Effector CD8-positive, alpha-beta T cell (primary cell): ENCODE measurements at places on chromosomes 11 and 22.

- no peak for DNase-seq
Observed at GRCh38 chr11:46277622-46278386, at the start of gene CREB3L1. Gene CREB3L1, plus strand, starts transcription at chr11:46277662. Its CDS starts 450 bp downstream, at chr11:46278112.

DNA sequence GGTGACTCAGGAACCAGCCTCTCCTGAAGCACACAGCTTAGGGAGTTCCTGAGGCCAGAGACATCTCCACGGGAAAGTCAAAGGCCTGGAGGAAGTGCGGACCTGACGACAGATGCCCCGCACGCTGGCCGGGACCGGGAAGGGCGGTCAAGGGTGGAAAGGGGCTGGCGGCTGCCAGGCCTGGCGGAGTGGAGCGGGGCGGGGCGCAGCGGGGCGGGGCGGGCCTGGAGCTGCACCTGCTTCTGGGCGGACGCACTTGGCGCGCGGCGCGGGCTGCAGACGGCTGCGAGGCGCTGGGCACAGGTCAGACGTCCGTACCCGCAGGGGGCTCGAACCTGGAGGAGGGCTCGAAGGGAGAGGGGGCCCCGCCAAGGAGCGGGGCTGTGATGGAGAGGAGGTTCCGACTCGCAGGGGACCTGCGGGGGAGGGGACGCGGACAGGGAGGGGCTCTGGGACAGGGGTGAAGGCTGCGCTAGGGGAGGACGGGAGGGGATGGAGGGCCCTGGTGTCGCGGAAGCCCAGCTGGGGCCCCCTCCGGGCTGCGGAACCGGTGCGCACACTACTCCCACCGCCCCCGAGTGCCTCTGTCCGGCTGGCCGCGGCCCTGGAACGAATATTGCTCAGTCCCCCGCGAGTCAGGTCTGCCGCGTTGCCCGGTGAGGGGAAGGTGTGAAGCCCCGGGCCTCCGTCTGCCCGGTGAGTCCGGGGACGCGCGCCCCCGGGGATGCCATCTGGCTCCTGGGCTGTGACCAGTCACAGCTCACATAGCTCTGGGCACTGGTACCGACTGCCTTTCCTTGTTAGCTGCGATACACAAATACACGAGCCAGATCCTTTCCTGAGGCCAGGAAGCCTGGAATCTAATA lies at the start of gene TMEM45B:
Gene TMEM45B, plus strand, starts transcription at position 253 of the 866 bp plus-strand sequence. CDS start 36,635 bp downstream, outside the sequence.
- no peak for DNase-seq

GRCh38 chr22:37749831-37750595 lies 53.2 kb downstream of the TRIOBP start:
- DNase-seq: no peak

DNA sequence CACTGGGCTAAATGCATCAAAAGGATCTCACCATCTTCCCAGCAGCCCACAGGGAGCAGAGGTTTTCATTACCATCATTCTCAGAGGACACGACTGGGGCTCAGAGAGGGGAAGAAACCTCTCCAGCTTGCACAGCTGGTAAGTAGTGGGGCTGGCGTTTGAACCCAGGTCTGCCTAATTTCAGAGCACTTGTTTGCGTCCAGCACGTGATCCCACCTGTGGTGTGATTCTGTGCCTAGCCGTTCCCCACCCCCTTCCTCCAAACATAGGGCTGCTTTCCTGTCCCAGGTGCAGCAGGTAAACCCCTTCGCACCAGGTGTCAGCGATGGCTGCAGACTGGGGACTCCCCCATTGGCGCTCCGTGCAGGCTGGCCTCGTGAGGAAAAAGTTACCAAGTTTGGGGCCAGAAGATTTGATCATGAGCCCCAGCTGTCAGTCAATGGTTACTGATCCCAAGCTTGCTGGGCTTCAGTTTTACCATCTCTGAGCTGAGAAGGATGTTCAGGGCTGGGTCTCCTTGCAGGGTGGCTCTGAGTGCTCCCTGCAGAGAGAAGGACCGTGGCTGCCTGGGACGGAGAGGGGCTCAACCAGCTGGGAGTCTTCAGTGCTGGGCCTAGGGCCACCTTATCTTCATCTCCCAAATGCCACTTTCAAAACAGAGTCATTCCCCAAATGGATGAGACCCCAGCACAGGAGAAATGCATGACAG lies 445.6 kb downstream of the TBC1D22A start:
- no peak for DNase-seq

DNA sequence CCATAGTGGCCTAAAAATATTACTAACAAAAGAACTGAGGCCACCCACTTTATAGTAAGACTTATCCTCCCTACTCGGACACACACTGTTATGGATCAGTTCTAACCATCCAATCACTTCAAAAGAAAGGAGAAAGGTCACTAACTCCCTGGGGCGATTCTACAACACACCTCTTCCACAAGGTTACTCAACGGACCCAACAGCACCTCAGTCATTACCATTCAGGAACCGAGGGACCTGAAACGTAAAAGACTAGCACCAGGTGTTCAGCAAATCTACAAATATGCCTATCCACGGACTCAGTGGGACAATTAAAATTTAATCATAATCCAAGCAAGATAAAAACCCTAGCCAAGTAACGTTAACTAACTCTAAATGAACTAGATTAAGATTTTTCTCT lies 1.6 kb downstream of the HNRNPUL2 start:
- DNase-seq: no peak

DNA sequence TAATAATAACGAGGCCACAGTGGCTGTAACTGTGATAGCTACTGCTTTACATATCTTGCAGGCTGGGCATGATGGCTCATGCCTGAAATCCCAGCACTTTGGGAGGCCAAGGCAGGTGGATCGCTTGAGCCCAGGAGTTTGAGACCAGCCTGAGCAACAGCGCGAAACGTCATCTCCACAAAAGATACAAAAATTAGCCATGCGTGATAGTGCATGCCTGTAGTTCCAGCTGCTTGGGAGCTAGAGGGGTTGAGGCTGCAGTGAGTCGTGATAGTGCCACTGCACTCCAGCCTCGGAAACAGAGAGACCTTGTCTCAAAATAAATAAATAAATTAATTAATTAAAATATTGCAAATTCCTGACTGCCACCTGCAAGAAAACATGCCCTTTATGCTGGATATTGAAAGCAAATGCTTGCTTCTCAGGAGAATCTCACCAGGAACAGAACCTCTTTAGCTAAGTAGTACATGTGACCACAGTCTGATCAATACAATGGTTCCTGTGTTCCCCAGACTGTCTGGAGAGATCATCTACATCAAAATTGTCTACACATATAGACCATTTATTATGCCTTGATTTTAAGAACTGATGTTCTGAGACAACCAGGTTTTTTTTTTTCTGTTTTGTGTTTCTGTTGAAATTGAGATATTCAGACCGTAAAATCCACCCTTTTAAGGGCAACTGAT lies 6.3 kb downstream of the ZBTB3 start:
- no peak for DNase-seq

- no peak for DNase-seq
Observed at GRCh38 chr11:70075836-70076235, 2.3 kb upstream of the ANO1 start.
